Activated CD4-positive, alpha-beta T cell treated with anti-CD3 and anti-CD28 coated beads, Interleukin-2, amount 50 U/mL, for 48 hours (primary cell): ENCODE measurements at places on chromosomes 7 and 10.

GRCh38 chr10:98169379-98169778 lies 34.9 kb downstream of the R3HCC1L start:
- no peak for DNase-seq

- no peak for DNase-seq
Observed at GRCh38 chr7:82567356-82567755, 123.8 kb upstream of the CACNA2D1 start.

DNA sequence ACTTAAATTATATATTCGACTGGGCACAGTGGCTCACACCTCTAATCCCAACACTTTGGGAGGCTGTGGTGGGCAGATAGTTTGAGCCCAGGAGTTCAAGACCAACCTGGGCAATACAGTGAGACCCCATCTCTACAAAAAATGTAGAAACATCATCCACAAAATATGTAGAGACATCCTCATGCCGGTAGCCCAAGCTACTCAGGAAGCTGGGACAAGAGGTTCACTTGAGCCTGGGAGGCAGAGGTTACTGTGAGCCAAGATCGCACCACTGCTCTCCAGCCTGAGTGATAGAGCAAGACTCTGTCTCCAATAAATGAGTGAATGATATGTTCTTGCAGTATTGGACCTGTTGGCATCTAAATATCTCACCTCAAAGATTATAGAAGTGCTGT lies 22.6 kb upstream of the TNS3 start:
- no peak for DNase-seq

- no peak for DNase-seq
Observed at GRCh38 chr10:80540136-80540535, 2.4 kb downstream of the SH2D4B start.

DNA sequence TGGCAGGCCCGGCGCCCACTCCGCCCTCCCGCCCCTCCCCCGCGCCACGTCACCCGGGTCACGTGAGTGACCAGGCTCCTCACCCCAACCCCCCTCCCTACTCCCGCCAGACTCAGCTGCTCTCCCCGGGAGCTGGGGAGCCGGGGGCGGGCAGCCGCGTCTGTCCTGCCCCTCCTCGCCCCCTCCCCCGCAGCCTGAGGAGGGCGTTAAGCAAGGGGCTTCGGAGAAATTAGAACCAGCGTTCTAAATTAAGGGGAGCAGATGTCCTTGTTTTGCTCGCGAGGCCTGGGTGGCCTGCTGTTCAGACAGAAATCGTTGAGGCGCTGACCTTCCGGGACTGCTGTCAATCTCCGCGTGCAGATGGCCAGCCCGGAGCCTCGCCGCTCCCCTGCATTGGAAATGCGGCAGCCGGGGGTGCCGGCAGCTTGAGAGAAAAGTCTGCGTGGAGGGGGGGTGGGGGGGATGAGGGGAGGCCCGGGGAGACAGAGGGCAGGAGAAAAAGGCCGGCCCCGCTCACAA lies 102.2 kb upstream of the ZNF438 start:
- peak; percentile 75 for DNase-seq

GRCh38 chr7:2978408-2978807 lies 65.3 kb downstream of the CARD11 start:
- DNase-seq = peak; percentile 91

DNA sequence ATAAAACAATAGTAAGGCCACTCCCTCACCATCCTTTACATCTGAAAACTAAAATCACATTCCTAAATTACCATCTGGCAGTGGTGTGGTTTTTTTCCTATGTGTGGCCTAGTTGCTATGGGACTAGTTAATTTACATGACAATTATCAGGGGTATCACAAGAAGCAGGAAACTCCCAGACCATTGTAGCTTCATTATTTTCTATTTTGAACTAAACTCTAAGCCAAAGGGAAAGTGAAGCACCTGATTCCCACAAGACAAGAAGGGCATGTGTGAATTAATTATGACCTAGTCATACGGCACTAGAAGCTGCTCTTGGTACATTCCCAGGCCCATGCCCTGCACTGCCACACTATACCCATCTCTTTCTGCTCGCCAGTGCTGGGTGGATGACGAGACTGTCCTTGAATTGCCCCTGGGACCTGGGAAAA lies 103.4 kb downstream of the ATXN7L1 start:
- DNase-seq = no peak

DNA sequence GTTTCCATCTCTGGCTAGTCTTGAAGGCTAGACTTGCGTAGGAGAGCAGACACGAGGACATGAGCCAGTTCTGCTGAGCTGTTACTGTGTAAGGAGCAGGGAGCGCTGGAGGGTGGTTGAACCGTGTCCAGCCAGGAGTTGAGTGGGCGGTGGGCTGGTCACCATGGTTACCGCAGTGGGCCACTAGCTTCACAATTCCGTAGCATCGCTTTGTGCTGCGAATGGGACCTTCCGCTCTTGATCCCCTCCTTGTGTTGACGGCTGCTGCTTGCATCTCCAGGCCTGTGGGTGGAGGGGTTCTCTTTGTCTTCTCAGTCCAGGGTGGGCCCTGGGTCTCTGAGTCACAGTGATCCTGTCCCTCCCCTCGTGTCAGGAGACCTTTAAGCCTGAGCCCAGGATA lies 49.4 kb upstream of the OCM start:
- DNase-seq = no peak

GRCh38 chr10:16565604-16566003 lies 43.9 kb upstream of the C1QL3 start:
- DNase-seq = no peak

DNA sequence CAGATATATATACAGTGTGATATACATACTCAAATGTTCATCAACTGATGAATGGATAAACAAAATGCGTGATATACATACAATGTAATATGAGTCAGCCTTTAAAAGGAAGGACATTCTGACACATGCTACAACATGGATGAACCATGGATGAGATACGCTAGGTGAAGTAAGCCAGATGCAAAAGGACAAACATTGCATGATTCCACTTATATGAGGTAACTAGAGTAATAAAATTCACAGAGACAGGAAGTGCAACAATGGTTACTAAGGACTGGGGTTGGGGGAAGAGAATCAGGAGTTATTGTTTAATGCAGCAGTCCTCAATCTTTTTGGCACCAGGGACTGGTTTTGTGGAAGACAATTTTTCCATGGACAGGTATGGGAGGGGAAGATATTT lies 47.3 kb upstream of the PIK3AP1 start:
- DNase-seq = no peak

- DNase-seq = no peak
Observed at GRCh38 chr10:118028619-118029018, 18.1 kb downstream of the RAB11FIP2 start.

- no peak for DNase-seq
Observed at GRCh38 chr7:144048648-144049047, at the start of gene OR2A5. OR2A5 (plus strand) TSS chr7:144048948; CDS start chr7:144050402, 1,454 bp downstream.

GRCh38 chr10:69048103-69048502 lies 39.8 kb upstream of the SRGN start:
- DNase-seq = peak; percentile 73

DNA sequence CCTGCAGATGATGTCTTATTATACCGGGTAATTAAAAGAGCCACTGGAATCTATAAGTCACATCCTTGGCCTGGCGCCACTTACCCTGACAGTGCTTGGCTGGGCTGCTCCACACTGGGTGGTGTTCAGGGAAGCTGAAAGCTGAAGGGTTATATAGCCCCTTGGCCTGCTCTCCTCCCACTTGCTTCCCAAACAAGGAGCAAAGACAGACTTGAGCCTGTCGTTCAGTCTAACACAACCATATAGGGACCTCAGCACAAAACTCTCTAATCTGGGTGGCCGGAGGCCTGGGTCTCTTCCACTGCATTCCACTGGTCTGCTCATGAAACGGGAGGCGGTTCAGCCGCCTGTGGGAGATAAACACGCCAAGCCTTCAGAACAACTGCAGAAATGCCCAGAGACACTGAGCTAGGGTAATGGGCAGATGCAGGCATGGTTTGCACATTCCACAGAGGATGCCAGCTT lies at the start of gene ACTA2:
TSS of gene ACTA2 (minus strand) at position 127 of the 465 bp plus-strand sequence. CDS start 3,843 bp downstream, outside the sequence.
- DNase-seq = no peak

- DNase-seq = no peak
Observed at GRCh38 chr7:4233146-4233545, 448.9 kb upstream of the FOXK1 start.

- DNase-seq = no peak
Observed at GRCh38 chr10:71716426-71716825, 3.2 kb downstream of the C10orf105 start.

DNA sequence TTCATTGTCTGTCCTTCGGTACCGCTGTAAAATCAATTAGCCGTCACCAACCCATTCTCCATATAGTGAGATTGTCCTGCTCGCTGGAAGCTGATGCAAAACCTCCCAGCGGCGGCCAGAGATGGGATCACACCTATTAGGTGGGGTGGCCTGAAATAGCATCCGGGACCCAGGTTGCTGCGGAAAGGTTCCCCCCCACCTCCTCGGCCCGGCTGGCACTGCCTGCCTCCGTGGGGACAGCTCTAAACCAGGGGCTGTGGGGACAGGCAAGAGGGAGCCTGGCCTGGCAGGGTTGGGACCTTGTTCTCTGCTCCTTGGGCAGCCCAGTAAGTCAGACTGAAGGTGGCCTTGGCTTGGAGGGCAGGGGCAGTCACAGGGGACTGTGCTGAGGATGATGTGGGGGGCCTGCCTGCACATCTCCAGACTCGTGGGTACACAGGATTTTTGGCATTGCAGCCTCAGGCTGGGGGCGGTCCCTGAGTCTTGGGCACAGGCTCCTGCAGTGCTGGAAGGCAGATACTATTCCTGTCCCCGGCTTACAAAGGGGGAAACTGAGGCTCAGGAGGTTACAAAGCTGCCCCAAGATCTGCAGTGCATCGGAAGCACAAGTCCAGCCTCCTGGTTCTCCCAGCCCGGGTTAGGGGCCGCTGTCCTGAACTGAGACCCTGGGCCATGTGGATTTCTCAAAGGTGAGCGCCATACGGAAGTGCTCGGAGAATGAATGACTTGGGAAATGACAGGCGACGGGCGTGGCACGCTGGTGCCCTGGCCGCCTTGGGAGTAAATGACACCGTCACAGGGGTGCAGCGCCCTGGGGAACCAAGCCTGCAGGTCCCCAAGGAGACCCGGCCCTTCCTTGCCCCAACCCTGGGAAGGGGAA lies 65.6 kb downstream of the UNCX start:
- DNase-seq = no peak

- no peak for DNase-seq
Observed at GRCh38 chr10:35768731-35769130, 126.6 kb upstream of the FZD8 start.

DNA sequence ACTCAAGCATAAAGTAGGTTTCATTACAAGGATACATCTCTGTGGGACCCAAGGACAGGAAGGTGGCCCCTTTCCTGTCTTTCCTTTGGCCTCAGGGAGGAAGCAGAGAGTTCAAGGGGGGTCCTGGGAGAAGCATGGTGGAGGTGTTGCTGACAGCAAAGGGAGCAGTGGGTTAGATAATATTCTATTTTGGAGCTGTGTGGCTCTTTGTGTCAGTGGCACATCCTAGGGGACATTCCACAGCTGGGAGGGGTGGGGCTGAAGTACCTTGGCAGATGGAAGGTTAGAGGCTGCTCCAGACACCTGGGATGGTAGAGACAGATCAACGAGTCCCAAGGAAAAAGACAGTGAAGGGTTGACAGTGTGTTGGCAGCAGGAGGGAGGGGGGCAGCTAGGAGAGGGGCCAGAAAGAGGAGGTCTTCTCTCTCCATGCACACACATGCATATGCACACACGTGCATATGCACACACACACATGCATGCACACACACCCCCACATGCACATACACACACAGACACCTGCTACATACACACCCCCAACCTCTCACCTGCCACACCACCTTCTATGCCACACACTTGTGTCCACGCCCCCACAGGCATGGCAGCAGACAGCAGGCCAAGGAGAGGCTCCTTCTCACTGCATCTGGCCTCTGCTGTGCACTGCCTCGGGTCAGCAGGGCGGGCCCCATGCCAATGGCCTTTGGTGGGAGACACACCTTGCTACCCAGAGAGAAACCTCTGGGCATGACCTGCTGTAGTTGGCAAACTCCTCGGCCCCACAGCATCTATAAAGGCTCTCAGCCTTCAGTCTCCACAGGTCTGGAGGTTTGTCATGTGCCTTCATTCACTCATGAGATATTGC lies 5.6 kb upstream of the POLD2 start:
- no peak for DNase-seq

DNA sequence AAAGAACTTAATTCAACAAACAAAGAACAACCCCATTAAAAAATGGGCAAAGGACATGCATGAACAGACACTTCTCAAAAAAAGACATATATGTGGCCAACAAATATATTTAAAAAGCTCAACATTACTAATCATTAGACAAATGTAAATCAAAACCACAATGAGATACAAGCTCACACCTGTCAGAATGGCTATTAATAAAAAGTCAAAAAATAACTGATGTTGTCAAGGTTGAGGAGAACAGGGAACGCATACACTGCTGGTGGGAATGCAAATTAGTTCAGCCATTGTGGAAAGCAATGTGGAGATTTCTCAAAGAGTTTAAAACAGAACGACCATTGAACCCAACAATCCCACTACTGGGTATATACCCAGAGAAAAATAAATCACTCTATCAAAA lies 19.1 kb downstream of the ZFAND4 start:
- DNase-seq = no peak

DNA sequence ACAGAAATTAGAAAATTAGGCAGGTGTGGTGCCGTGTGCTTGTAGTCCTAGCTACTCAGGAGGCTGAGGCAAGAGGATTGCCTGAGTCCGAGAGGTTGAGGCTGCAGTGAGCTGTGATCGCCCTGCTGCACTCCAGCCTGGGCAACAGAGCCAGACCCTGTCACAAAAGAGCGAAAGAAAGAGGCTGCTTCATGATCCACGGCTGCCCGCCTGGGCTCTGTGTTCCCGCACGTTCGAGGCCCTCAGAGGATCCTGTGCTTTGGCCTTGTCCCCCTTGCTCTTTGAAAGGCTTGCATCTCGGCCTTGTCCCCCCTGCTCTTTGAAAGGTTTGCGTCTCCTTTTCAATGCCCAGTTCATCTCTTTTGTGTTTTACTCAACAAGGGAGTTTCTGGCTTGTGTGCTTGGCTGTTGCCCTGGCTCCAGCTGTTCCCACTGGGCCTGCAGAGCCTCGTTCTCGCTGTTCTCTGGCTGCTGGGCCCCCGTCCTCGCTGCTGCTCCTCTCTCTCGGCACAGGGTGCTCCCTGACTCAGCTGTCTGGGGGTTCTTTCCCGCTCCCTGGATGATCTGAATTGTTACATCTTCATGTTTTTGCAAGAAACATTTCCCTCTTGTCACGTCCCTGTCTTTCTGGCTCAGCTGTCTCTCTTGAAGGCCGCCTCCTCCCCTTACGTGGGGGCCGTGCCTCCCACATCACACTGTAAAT lies 45.1 kb upstream of the INPP5A start:
- DNase-seq = no peak

GRCh38 chr10:17958049-17958448 lies 6.3 kb downstream of the SLC39A12 start:
- no peak for DNase-seq

DNA sequence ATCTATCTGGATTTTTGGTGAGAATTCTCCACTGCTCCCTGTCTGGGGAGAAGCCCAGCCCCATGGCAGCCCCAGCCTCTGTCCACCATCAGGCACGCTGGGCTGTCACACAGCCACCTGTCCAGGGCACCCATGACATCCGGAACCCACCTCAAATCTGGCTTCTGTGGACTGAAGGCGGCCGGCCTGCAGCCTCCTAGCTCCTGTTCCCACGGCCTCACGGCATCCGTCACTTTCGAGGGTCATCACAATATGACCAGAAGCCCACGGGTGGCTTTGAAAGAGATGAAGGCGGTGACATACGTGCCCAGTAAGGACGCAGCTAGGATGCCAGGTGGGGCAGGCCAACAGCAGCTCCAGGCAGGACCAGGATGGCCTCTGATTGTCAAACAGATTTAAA lies 140.9 kb downstream of the PTPRN2 start:
- DNase-seq = no peak
